ENCODE measurements at places on chromosomes 2 and 18.
A peak's percentile ranks its signal among the peaks of the same experiment; 100 is the strongest.

DNA sequence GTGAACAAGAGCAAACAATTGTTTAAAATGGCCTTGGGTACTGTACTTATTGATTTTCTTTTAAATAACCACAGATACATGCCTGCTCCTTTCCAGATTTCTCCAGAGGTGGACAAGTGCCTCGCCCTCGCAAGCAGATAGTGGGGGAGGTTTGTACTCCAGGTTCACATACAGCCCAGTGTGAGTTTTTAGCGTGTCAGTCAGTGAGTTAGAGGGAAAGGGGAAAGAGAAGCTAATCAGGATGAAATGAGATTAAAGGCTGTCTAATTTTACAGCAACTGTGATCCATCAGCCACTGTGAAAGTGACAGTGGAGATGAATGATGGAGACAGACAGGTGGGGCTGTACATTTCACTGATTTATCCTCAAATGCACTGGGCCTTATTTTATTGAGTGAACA lies 74.7 kb downstream of the KLHL14 start:
- no peak for DNase-seq

GRCh38 chr2:100214265-100214971 lies 72.0 kb upstream of the AFF3 start:
- no peak for DNase-seq

DNA sequence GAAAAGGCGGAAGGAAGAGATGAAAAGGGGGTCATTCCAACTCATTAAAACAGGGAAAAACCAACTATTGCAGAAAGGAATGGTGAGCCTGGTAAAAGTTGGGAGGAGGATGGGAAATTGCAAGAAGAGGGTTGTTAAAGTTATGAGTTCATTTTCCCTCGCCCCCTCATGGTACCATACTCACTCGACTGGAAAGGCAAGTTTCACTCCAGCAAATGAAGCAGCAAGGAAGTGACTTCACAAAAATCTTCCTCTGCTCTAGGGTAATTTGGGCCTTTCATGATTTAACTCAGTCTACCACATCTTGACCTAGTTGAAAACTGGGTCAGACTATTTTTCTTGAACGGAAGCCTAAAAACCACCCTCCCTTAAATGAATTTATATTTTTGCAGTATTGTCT lies 22.8 kb upstream of the DAW1 start:
- DNase-seq, result peak; percentile 65

- no peak for DNase-seq
These were observed 14.6 kb downstream of the FBXO11 start for GRCh38 chr2:47891369-47892337.

DNA sequence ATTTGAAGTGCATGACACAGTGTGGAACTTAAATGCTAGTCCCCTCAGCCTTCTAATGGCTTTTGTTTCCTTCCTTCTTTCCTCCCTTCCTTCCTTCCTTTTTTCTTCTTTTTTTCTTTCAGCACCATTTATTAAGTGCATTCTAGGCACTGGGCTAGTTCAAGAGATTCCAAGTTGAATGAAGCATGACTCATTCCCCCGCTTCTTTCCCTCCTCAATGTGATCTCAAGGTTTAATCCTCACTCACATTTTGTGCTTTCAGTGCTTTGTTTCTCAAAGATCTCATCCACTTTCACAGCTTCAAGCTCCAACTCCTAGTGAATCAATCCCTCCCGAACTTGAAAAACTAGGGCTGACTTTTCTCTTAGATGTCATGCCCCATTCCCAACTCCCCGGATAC lies 90.1 kb downstream of the LBH start:
- no peak for DNase-seq

- DNase-seq, result no peak
These were observed 18.4 kb downstream of the L3MBTL4 start for GRCh38 chr18:6396276-6396675.

GRCh38 chr2:235669983-235670962 lies 176.4 kb downstream of the AGAP1 start:
- no peak for DNase-seq

All from GM06990 (cell line).